Right cardiac atrium (tissue), 5 donors: ENCODE measurements at places on chromosomes 3 and 15.

DNA sequence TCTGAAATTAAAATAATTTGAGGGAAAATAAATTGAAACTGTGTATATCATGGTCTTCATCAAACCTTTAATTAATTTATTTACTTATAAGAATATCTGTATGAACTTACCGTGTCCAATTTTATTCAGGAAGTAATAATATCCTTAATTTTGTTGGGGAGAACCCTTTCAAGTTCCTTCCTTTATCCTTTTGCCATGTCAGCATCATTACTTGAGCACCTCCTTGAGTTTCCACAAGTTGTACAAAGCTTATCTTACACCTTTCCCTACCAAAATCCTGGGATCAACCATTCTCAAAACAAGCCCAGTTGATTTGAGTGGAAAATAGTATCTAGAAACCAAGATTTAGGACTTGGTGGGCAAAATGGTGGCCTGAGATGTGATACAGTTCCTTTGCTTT is 37.3 kb downstream of the PLSCR2 start:
- DNase-seq, result no peak

DNA sequence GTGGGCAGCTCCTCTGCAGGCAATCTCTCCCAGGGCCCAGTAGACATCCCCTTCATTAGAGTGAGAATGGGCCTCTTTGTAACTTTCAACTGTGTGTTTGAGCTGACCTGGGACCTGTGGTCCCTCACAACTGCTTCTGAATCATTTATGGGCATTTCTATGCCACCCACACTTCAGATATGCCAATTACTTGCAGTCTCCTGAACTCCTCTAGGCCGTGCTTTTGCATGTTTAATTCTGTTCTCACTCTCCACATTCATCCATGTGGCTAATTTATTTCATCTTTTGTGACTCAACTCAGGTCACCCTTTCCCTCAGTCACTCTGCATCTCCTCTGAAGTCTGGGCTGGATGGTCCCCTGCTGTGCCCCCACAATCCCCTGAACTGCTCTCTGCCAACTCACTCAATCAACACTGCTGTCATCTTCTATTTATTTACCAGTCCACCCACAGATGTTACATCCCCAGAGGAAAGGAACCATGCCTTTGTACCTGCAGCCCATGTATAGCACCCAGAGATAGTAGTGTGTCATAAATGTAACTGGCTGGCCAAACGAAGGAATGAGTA is 364.7 kb downstream of the EPHB1 start:
- DNase-seq, result no peak

GRCh38 chr3:46252980-46253379 is 10.7 kb downstream of the CCR3 start:
- no peak for DNase-seq

GRCh38 chr3:42526616-42527367 is 24.3 kb downstream of the VIPR1 start:
- DNase-seq, result peak; percentile 50

DNA sequence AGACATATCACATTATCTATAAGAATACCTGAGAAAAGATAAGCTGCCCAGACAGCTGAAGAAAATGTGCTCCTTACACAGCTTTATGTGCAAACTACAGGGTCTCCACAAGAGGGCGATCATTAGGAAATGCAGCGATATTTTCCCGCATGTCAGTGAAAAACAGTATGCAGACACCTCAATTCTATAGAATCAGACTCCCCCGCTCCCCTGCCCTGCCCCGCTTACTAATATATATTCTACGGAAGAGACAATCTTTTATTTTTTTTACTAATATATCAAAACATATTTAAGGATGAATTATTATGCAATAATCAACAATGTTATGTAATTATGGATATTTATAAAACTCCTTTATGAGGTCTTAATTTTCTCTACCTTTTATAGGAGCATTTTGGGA is 681.3 kb downstream of the ROBO1 start:
- DNase-seq, result no peak

DNA sequence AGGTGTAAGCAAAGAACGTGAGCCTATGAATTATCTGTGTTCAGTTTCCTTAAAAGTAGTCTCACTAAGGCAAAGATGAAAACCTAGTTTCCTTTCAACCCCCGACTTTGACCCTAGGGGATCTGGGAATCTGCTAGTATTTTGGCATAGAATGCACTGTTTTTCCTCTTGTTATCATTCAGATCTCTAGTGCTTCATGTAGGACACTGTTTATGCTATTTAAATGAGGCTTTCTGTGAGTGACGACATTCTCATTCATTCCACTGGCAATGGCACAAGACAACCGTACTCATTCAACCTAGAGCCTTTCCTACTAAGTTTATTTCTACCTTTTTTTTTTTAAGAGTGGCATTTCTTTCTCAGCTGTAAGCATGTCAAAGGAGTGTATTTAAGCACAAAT is 67.0 kb downstream of the CHAC1 start:
- no peak for DNase-seq

- no peak for DNase-seq
These were observed 78.5 kb downstream of the MRPL46 start for GRCh38 chr15:88388686-88389085.

- DNase-seq, result no peak
These were observed 8.1 kb downstream of the NPHP3 start for GRCh38 chr3:132713977-132714727.

GRCh38 chr3:104738271-104738670 is 628.4 kb upstream of the ALCAM start:
- DNase-seq, result no peak

- no peak for DNase-seq
These were observed 31.8 kb downstream of the HEG1 start for GRCh38 chr3:125023833-125024555.

DNA sequence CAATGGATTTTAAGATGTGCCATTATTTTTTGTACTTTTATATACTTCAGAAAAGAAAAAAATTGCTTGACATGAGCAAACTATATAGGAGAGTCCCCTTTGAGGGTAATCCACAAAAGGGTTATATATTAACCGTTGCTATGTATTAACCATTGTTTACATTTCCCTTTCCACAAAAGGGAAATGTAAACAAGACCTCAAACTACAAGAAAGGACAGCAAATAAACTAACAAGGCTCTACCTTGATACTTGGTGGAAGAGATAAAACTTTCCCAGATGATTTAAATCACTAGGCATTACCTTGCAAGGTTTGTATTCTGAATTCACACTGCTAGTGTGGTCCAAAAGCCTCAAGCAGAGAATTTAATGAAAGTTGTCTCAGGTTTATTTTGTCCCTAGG is 616.3 kb upstream of the BCHE start:
- no peak for DNase-seq

DNA sequence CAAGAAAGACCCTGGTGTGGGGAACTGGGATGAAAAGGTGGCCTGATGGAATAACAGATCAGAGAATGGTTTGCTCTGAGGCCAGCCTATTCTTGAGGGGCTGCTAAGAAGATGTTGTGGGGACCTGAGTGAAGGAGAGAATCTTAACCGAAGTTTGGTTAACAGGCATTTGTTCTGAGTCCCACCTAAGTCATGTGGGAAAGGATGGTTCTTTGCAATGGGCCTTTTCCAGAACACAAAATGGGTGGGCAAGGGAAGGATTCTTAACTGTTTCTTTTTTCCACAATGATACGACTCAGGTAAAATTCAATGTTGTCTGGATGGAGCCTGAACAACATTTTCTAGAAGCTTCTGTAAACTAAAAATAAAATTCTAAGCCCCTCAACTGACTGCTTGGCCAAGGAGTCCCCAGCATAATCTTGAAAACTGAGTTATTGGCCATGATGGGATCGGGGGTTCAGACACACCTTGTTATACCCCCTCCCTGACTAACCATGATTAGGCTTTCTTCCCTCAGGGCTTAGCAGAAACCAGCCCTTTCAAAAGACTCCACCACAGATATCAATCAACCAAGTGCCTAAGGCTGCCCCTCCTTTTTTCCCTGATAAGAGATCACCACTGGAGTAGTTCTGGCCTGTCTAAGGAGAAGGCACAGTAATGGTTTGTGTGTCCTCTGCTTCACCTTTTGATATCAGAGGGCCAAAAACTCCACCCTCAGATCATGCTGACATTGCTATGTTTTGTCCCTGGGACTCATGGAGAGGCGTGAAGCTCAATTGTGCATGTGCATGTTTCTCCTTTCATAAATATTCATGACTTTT is 30.1 kb downstream of the SCN11A start:
- no peak for DNase-seq

DNA sequence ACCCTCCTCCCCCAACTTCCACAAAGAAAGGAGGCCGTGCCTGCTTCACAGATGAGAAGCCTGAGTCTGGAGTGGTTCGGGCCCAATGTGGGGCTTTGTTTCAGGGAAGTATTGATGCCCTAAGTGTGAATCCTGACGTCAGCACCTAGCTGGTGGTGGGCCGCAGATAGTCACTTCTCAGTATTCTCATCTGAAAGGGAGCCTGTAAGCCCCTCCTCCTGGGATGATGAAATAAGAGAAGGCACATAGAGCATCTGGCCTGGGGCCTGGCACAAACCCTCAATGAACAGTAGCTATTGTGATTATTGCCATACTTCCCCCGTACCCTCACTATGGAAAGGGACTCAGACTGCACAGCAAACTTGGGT is 24.8 kb downstream of the LINGO1 start:
- DNase-seq, result no peak

DNA sequence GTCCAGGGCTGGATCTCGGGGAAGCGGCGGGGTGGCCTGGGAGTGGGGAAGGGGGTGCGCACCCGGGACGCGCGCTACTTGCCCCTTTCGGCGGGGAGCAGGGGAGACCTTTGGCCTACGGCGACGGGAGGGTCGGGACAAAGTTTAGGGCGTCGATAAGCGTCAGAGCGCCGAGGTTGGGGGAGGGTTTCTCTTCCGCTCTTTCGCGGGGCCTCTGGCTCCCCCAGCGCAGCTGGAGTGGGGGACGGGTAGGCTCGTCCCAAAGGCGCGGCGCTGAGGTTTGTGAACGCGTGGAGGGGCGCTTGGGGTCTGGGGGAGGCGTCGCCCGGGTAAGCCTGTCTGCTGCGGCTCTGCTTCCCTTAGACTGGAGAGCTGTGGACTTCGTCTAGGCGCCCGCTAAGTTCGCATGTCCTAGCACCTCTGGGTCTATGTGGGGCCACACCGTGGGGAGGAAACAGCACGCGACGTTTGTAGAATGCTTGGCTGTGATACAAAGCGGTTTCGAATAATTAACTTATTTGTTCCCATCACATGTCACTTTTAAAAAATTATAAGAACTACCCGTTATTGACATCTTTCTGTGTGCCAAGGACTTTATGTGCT is 527 bp downstream of the B2M start:
- DNase-seq, result no peak

GRCh38 chr3:176663387-176663786 is 533.9 kb downstream of the TBL1XR1 start:
- no peak for DNase-seq

DNA sequence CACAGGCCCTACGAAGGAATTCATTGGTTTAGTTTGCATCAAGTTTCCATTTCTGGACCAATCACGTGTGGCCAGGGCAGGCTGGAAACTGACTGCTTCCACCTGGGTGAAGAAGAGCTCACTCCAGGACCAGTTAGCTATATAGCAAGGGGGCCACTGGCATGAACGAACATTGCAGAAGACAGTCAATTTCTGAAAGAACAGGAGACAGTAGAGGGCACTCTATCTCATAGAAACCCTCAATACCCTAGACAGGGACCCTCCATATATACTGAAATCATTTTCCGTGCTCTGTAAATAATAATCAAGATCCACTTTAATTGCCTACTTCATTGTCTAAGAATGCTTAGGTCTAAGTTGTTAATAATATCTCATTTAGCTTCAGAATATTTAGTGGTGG is 215.6 kb downstream of the CADPS start:
- DNase-seq, result no peak

DNA sequence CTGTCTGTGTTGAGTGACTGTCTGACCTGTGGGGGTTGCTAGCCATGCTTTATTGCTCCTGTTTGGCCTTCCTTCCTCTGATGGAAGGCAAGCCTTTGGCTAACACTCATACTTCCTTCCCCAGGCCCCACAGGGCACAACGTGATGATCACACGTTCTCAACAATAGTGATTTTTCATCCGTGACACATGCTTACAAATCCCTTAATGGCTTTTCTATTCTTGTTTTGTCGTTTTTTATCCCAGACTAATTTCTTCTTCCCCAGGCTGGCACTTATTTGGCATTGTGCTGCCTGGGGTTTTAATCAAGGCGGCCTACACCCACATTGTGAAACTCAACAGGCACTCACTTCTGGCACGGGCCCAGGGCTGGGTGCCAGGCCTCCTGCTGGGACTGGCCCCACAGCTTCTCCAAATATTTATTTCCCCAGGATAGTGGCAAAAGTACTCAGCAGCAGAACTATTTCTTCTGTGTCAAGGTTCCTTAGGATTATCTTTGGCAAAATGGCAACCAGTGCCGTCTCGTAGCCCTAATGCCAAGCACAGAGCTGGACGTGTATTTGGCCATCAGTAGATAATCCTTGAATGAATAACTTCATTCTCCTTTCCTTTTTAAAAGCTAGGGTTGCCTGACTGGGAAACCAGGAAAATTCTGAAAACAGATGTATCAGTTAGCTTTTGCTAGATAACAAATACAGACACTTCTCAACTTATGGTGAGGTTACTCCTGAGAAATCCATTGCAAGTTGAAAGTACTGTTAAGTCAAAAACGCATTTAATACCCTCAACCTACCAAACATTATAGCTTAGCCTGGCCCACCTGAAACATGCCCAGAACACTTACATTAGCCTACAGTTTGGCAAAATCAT is 30.6 kb downstream of the CMTM7 start:
- peak; percentile 97 for DNase-seq
